ENCODE measurements at places on chromosomes 6 and 20. TPM values are rescaled to one million over a fixed set of nuclear protein-coding genes. Genes with fewer than 3 reads are reported as not detected.
A peak's percentile ranks its signal among the peaks of the same experiment; 100 is the strongest.

The LST1 gene
- total RNA-seq, result 0.37 TPM

The GJA10 gene
- total RNA-seq, result not detected

The CDC40 gene
- total RNA-seq, result 22.0 TPM

The C20orf144 gene
- total RNA-seq, result not detected

DNA sequence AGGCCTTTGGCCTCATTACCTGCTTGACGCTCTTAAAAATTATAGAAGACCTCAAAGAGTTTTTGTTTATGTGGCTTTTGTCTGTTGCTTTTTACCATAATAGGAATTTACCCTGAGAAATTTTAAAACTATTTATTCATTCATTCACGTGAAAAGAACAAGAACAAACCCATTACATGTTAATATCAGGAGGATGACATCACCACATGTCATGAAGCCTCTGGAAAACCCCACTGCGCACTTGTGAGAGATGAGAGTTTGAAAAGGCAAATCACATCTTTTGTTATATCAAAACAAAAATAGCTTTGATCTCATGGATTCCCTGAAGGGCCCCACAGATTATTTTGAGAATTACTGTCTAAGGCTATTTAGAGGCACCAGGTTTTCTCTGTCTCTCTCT is 61.3 kb upstream of the EYA2 start:
- DNase-seq, result no peak

DNA sequence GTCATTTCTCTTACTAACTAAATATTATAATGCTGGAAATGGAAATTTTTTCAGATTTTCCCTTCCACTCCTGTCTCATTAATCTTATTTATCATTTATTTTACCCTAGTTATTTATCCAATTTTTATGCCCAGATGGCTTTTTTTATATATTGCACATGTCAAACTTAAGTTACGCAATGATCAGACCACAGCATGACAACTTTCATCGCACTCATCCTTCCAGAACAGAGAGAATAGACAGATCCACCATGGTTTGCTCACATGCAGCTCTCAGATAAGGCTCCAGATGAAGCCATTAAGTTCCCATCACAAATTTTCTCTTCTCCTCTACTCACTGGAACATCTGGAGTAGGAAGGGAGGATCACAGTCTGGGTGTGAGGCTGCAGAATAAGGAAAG is 48.7 kb downstream of the MAP7 start:
- no peak for DNase-seq

DNA sequence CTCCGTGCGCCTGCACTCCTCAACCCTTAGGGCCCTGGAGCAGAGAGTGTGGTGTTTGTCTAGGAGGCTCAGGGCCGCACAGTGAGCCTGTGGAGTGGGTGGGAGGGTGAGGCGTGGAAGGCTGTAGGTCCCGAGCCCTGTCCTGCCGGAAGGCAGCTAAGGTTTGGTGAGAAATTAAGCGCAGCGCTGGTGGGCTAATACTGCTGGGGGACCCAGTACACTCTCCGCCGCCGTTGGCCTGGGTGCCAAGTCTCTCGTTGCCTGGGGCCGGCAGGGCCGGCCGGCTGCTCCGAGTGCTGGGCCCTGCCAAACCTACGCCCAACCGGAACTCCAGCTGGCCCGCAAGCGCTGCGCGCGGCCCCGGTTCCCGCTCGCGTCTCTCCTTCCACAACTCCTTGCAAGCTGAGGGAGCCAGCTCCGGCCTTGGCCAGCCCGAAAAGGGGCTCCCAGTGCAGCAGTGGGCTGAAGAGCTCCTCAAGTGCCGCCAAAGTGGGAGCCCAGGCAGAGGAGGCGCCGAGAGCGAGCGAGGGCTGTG is 40.4 kb upstream of the MCUR1 start:
- DNase-seq, result no peak

GRCh38 chr20:59046862-59047261 is 4.3 kb upstream of the PRELID3B start:
- no peak for DNase-seq

The PSORS1C1 gene
- 4.7 TPM for total RNA-seq

DNA sequence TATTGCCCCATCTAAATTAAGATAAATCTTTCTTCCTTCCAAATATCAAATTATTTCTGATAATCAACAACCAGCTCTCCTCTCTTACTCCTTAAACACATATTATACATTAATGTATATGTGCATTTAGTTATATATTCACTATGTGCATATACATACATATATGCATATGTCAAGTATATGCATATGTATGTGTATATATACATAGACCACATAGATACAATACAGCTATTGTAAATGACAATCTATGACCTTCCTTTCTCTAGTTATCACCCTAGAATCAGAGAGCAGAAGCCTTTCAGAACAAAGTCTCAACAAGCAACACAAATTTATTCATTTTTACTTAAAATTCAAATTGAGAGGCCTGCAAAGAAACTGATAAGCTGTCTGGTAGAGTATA is 241.1 kb upstream of the THEMIS start:
- no peak for DNase-seq

DNA sequence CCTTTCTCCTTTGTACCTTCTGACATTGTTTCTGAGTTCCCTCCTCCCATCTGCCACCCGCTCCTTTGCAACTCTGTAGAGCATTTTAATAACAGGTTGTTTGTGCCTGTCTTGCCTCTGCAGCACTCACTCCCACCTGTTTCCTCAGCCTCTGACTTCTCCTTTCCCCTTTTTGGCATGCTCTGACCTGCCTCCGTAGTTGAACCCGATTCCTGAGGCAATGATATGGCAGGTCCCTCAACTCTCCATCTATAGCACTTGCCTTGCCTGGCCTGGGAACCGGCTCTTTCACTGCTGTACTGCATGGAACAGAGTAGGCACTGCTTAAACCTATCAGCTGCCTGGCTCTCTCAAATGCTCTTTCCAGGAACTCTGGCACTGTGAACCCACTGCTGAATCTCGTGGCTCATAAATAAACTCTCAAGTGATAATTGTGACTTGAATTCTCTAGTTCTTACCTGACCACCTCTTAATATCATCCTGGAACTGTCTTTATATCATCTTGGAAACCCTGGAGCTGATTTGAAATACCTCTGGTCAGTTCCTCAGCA is 50.3 kb downstream of the UTRN start:
- no peak for DNase-seq

GRCh38 chr6:63418741-63419140 is 99.0 kb upstream of the LGSN start:
- no peak for DNase-seq

GRCh38 chr20:34011275-34011674 is 17.6 kb downstream of the RALY start:
- DNase-seq, result no peak

DNA sequence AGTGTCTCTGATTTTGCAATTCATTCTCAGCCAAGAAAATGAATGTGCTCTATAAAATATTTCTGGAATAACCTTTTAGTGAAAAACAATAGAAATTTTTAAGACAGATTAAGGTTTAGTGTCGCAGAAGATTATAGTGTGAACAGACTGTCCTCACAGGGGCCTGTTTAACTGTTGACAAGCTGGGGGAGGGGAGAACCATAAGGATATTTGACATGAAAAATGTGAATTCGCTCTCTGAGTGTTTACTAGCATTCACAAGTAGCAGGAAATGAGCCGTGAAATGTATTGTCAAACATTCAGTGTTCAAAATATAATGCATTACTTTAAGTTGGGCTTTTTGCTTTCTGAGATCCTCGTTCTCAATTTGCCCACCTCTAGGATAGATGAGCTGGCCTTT is 134.8 kb upstream of the TSHZ2 start:
- DNase-seq, result no peak

The LKAAEAR1 gene
- total RNA-seq, result not detected

GRCh38 chr6:43481591-43482236 is 4.3 kb downstream of the TJAP1 start:
- no peak for DNase-seq

DNA sequence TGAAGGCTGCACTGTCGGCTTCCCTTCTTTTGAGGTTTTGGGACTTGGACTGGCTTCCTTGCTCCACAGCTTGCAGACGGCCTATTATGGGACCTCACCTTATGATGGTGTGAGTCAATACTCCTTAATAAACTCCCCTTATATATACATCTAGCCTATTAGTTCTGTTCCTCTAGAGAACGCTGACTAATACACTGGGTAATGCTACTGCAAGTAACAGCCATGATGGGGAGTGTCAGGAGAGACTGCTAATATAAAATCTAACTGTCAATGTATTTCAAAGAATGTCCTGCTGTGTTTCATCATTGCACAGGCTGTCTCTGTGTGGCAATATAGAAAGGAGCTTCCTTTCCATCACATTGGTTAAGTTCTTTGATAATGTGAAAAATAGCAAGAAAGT is 57.7 kb upstream of the UST start:
- DNase-seq, result no peak

The ABHD12 gene
- total RNA-seq, result 38.2 TPM

- no peak for DNase-seq
Measured at GRCh38 chr6:75997696-75998095, 74.8 kb downstream of the IMPG1 start.

DNA sequence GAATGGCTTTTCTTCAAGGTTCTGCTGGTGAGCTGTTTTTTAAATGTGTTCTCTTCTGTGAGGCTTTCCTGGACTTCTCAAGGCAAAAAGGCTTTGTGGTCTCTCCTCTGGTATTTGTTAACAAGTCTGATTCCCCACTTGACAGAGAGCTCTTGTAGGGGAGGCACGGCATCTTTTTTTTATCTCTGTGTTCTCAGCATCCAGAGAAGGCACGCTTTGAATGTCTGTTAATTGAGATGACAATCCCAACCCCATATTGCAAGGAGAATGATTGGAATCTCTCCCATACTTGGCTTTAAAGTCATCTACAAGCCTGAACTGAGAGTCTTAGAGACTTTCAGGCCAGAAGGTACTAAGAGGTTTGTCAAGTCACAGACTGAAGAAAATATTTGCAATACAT is 22.6 kb downstream of the EDN1 start:
- DNase-seq, result no peak

The CPNE5 gene
- total RNA-seq, result 14.0 TPM

DNA sequence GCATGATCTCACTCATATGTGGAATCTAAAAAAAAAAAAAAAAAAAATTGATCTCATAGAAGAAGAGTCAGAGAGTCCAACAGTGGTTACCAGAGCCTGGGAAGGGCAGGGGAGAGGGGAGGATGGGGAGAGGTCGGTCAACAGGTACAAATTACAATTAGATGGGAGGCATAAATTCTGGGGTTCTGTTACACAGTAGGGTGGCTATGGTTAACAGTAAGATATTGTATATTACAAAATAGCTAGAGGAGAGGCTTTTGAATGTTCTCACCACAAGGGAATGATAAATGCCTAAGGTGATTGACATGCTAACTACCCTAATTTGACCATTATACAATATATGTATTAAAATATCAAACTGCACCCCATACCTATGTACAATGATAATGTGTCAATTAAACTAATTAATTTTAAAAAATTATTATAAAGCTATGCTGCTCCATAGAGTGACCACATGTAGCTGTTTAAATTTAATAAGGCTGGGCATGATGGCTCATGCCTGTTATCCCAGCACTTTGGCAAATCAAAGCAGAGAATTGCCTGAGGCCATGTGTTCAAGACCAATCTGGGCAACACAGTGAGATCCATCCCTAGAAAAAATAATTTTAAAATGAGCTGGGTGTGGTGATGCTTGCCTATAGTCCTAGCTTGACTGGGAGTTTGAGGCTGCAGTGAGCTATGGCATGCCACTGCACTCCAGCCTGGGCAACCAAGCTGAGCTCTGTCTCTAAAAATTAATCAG is 70.9 kb downstream of the SNX5 start:
- no peak for DNase-seq

The SLC29A1 gene
- 64.8 TPM for total RNA-seq

DNA sequence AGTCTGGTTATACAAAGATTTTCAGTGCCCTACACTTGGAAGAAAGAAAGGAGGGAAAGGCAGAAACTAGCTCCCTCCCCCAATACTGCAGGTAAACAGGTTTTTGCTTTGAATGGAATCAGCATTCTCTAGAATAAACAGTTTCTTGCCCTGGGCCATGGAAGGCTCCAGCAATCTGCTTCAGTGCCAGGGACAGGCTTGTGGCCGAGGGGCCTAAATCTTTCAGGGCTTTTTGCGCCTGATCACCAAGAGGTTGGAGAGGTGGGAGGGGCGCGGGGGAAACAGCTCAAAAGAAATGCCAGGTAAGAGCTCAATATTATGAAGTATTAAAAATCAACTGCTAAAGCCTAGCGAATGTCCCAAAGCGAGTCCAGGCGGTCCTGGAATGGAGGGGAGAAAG is 23.8 kb downstream of the TFAP2B start:
- DNase-seq, result no peak

DNA sequence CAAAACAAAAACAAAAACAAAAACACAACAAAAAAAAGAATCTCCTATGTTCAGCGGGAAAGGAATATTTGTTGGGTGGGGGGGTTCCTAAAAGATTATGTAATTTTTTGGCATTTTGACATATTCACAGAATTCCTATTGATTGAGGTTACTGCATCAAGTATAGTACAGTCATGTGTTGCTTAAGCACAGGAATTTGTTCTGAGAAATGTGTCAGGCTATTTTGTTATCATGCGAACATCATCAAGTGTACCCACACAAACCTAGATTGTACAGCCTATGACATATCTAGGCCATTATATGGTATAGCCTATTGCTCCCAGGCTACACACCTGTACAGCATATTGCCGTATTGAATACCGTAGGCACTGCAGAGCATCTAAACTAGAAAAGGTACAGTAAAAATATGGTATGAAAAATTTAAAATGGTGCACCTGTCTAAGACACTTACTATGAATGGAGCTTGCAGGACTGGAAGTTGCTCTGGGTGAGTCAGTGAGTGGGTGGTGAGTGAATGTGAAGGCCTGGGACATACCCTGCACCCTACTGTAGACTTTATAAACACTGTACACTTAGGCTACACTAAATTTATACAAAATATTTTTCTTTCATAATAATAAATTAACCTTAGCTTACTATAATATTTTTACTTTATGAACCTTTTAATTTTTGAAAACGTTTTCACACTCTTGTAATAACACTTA is 110.6 kb downstream of the CDKAL1 start:
- DNase-seq, result no peak

GRCh38 chr20:38680500-38681306 is 43.6 kb upstream of the SLC32A1 start:
- DNase-seq, result peak; percentile 65

- no peak for DNase-seq
Measured at GRCh38 chr6:3239110-3239830, 11.8 kb upstream of the TUBB2B start.

DNA sequence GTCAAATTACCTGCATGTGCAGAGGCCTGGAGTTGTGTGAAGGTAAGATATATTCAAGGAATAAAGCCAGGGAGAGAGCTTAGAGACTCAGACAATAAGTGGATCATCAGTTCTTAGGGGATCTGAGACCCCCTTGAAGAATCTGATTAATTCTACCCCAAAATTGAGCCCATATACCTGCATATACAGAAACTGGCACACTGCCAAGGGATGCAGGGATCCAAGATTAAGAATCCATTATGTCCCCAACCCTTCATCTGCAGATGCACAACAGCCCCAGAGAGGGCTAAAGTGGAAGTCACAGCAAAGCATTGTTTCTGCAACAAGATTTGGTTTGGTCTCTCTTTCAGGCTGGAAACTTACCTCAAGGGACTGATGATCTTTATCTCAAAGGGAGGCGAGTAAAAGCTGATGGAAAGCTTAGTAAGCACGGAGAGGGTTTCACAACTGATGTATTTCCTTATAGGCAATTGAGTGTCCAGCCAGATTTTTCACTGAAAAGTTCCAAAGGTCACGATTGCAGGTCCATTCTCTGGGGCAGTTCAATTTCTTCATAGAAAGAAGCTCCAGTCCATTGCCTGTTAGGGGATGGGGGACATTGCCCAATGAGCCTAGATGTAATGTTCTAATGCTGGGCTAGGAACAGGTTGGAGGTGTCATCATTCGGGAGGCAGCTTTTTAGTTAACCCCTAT is 20.9 kb upstream of the STK35 start:
- DNase-seq, result no peak

All from dermis blood vessel endothelial cell (primary cell).